Left ventricle myocardium inferior (tissue), 1 donor: ENCODE measurements at places on chromosomes 6 and 20. TPM values are rescaled to one million over a fixed set of nuclear protein-coding genes. Genes with fewer than 3 reads are reported as not detected.

- DNase-seq, result no peak
Observed at GRCh38 chr6:105949869-105950268, 136.3 kb upstream of the PRDM1 start.

RBM24 gene
- 189 TPM for total RNA-seq

DNA sequence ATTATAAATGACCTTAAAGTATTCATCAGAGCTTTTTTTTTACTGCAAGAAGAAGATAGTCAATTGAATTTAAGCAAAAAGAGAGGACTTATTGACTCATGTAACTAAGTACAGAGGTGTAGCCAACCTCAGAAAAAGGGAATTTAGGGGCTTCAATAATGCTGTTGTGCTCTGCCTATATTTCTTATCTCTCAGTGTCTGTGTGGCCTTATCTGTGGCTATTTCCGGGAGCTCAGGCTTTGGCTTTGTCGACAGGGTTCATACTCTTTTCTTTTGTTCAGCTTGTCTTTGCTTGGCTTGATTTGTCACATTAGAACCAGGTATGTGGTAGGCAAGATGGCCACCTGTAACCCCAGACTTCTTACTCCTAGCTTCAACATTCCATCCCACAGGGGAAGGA lies 38.6 kb upstream of the FABP7 start:
- DNase-seq, result no peak

- no peak for DNase-seq
Observed at GRCh38 chr6:1544000-1544399, 65.7 kb upstream of the FOXC1 start.

ZC2HC1B gene
- not detected for total RNA-seq

- DNase-seq, result no peak
Observed at GRCh38 chr6:788058-788457, 95.1 kb upstream of the EXOC2 start.

TSBP1 gene
- total RNA-seq, result not detected

DNA sequence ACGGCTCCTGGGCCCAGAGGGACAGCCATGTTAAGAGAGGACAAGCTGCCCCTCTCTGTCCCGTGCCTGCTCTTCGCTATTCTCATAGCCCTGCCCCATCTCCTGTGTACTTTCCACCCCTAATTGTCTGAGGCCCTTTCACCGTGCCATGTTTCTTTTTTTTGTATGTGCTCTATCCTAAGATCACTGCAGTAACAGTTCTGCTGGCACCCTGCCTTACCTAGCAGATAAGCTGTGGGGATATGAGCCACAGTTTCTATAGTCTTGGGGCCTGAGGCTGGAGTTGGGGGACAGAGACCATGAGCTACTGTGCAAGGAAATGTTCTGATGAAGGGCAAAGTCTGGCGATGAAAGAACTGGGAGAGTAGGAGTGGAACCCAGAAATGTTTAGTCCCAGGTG lies 269.5 kb upstream of the CITED2 start:
- DNase-seq, result no peak

LINC00237 gene
- total RNA-seq, result not detected

- DNase-seq, result no peak
Observed at GRCh38 chr6:25218346-25218745, 60.8 kb upstream of the CARMIL1 start.

DNA sequence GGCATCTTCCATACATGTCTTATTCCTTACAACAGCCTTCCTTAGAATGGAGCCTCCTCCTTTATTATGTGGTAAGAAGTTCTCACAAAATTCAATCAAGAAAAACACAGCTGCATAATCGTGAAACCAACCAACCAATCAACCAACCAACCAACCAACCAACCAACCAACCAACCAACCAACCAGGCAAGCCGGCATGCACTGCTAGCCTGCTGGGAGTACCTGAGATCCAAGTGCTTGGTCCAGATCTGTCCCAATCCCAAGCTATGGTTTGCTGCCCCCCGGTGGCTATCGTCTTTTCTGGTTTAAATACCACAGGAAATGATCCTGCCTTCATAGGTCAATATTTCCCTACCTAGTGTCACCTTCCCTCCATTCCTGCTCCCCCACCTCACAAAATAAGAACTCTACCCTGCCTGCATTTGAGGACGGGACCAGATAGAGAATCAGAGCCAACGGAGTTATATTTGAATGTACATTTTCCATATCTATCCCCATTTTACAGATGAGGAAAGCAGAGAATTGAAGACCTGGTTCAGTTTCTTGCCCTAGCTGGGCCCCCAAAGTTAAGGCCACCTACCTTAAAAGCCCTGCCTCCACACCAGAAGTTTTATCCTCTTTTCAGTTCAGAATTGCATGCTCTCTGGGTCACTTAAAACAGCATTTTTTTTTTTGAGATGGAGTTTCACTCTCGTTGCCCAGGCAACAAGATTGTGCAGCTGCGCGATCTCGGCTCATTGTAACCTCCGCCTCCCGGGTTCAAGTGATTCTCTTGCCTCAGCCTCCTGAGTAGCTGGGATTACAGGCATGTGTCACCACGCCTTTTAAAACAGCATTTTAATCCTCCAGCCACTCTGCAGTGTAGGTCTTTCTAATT lies 27.1 kb downstream of the RAB44 start:
- DNase-seq, result peak; percentile 56

DNA sequence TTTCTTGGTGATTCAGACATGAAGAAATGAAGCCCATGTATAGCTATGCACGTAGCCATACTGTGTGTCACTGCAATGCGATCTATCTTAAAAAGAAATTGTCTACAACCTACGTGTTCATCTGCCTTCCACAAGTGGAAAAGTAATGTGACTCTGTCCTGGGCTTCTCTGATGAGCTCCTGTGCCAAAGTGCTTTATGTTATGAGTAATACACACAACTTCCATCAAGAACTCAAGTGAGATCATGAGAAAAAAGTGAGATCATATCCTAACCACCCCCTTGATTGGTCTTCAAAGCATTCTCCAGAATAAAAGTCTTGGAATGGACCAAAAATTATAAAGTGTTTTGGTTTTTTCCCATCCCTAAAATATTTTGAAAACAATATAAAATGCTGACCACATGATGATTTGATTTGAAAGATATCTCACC lies 114.3 kb downstream of the DST start:
- DNase-seq, result no peak

NMBR gene
- not detected for total RNA-seq

- no peak for DNase-seq
Observed at GRCh38 chr6:52176550-52176949, 9.6 kb upstream of the IL17A start.

PROKR2 gene
- not detected for total RNA-seq

HMGCLL1 gene
- total RNA-seq, result 1.2 TPM

GRCh38 chr6:157019115-157019641 lies 242.0 kb downstream of the ARID1B start:
- no peak for DNase-seq

PPT2 gene
- 23.4 TPM for total RNA-seq

GRCh38 chr6:11772109-11772825 lies 6.3 kb downstream of the ADTRP start:
- DNase-seq, result no peak

HNF4A gene
- total RNA-seq, result not detected

CST4 gene
- not detected for total RNA-seq

GRCh38 chr6:42746463-42747391 lies 824 bp upstream of the TBCC start:
- peak; percentile 83 for DNase-seq

GRCh38 chr6:42933205-42933604 lies 3.9 kb downstream of the CNPY3 start:
- no peak for DNase-seq

DNA sequence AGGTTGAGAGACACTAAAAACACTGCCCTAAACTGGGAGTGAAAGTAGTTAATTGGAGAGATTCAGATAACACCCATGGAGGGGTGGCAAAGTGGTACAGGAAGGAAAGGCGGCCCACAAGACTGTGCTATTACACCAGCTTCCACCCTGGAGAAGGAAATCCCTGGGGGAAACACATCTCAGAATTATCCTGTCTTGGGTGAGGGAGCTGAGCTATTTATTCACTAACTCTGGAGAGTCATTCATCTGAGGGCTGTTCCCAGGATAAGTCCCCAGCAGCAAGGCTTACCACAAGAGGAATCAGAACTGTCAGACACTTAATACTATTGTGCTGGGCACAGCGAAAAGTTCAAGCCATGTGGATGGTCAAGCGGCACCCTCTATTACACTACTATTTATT lies 9.9 kb downstream of the TBCC start:
- DNase-seq, result no peak

DNA sequence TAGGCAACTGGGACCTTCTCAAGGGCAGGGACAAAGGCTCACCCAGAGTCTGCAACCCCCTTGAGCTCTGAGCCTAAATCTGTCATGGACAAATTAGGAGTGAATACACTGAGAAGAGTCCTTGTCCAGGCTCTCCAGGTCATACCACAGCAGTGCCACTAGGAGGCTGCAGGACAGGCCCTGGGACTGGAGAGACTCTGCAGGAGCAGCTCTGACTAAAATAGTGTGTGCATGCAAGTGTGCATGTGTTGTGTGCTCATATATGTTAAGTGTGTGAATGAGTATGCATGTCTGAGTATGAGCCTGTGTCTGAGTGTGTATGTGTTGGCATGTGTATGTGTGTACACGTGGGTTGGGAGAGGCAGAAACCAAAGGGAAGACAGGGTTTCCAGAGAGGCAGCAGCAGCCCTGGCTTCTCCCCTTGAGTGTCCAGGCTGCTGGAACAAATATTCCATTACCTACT lies 27.1 kb downstream of the MRPL14 start:
- no peak for DNase-seq

GRCh38 chr6:21710216-21710615 lies 116.7 kb downstream of the SOX4 start:
- DNase-seq, result no peak

TCF21 gene
- total RNA-seq, result 5.3 TPM

DNA sequence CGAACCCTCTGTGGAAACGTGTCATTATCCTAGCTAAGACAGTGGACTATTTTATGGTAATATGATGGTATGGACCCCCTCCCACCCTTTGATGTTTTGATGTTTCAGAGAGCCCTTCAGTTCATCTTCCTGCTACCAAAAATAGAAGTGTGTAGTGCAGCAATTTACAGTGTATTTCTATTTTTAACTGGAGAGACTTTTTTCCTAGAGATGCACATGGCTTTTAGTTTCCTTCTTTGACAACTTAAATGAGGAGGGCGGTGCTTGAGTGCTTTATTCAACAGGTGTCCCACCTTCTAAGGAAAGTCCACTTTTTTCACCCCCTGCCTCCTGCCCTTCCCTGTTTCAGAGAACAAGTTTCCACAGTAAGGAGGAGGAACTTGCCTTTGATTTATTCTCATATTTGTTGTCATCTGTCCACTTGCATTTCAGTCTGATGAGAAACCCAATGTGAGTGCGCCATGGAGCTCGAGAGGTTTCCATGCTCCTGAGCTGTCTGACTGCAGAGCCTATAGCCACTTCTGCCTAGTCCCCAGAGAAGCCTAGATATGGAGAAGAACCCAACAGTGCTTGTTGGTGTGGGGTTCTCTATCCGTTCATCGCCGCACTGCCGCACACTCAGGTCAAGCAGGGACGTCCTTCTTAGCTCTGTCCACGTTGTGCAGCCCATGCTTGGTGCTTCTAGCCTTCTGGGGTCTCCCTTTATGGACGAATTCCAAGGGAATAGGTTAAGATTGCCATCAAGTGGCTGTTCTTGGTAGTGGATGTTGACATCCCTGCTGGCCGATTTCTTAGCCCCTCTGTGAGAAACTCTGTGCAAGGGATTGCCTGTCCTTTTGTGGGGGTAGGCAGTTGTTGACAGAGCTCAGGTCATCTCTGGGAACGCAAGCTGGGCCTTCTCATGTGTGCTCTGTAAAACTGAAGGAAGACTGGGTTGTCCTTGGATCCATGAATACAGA lies 144.2 kb downstream of the JARID2 start:
- no peak for DNase-seq

DNA sequence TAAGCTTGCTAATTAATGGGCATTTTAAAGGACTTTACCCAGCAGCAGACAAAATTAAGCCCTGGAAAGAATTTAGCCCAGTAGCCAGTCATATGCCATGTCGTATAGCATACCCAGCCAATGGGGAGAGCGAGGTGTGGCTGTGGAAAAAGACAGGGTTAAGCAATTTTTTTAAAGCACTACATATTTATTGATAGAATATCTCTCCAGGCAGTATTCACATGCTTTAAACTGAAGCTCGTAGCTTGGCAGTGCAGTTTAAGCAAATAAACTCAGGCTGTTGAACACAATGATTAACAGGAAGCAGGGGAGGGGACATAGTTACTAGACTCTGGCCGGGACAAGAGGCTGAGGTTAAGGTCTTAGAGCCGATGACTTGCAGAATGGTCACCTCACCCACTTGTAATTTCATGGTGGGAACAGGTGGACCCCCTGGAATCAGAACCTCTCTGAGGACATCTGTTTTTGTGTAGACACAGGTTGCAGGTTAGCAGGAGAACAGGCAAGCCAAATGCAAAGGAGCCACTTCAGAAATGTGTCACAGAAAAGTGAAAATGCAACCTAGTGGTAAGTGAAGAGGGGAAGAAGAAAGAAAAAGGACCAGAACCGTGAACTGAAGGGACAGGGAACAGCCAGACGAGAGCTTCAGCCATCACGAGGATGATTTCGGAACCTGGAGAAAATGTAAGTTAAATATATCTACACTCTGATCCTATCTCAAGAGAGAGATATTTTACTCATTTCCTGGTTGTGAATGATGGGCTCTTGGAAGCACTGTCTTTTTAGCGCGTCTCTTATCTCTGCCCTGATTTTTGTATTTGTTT lies 7.2 kb downstream of the GCNT2 start:
- no peak for DNase-seq

- no peak for DNase-seq
Observed at GRCh38 chr6:163605385-163606097, 191.0 kb downstream of the QKI start.

MCHR2 gene
- not detected for total RNA-seq

GRCh38 chr20:23151008-23151703 lies 65.0 kb upstream of the CD93 start:
- DNase-seq, result no peak

SRSF12 gene
- total RNA-seq, result not detected

CSE1L gene
- total RNA-seq, result 38.2 TPM

DNA sequence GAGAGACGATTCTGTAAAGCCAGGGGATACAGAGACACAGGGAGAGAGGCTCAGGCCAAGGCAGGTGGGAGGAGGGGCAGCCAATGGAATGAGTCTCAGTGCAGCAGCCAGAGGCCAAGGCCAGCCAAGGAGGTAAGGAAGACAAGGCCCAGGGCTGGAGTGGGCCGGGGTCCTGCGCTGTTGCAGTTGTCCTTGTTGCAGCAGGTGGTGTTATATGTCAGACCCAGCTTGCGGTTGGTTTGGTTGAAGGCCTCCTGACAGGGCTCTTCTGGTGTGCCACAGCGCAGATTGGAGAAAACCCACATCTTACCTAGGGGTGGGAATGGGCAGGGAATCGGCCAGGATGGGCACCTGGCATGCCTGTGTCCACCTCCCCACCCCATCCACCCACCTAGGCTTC lies 2.5 kb downstream of the LY6G6C start:
- DNase-seq, result no peak

GRCh38 chr20:45014671-45015415 lies 48.5 kb downstream of the STK4 start:
- no peak for DNase-seq

- DNase-seq, result no peak
Observed at GRCh38 chr6:92847988-92848387, 571.4 kb downstream of the EPHA7 start.

- DNase-seq, result peak; percentile 29
Observed at GRCh38 chr6:43575105-43575771, 600 bp downstream of the XPO5 start.
